ENCODE measurements at places on chromosomes 1 and 21.

DNA sequence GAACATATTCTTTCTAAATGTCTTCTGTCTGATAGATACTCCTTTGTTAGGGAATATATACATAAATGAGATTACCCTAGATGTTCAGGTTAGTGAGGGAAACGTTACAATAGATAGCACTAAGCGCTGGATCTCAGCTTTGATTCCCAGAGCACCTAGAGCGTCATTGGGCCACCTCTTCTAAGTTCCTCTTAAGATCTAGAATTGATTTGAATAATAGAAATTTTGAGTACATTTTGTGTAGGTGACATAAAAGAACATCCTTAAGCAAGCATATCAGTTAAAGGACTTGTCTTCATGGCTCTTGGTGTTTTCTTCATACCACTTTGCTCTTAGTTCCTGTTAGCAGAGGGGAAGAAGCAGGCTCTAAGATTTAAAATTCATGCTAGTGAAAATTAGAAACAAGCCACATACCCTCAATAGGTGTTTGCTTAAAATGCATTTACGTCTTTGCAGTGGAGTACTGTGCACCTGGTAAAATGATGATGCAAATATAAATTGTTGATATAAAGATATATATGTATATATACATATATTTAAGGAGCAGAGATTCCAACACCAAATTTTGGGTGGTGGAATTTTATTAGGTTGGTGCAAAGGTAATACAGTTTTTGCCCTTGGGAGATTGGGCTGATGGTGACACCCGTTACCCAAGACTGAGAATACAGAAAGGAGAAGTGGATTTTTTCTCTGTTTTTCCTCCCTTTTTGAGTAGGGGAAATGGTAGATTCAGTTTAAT is 47.1 kb downstream of the DYRK1A start:
- no peak for DNase-seq

DNA sequence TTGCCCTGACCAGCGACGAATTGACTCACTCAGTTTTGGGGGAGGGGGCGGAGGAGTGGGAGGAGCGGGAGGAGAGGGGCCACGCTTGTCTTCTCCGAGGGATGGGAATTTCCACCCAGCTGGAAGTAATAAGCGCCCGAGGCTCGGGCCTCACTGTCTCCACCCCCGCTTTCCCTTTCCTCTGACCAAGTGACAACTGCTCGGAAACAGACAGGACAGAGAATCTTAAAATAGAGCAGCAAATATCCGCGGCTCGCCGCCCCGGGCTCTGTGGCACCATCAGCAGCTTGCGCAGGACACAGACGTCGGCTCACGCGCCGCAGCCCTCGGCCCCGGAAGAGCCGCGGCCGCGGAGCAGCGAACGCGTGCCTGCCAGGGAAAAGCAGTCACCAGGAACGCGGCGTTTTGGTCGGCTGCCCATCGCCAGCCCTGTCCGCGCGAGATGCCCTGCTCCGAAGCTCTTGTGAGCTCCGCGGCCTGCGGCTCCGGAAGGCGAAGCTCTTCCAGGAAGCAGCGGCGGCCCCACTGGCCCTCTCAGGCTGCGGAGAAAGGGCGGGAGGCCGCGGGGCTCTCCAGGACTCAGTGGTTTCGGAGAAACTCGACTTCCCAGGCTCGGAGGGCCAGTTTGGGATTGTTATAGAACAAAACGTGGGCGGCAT is 10.7 kb upstream of the RGS16 start:
- peak; percentile 85 for DNase-seq

- no peak for DNase-seq
Observed at GRCh38 chr1:8570465-8570864, 247.0 kb downstream of the RERE start.

GRCh38 chr1:41286992-41287391 is 44.9 kb upstream of the SCMH1 start:
- no peak for DNase-seq

DNA sequence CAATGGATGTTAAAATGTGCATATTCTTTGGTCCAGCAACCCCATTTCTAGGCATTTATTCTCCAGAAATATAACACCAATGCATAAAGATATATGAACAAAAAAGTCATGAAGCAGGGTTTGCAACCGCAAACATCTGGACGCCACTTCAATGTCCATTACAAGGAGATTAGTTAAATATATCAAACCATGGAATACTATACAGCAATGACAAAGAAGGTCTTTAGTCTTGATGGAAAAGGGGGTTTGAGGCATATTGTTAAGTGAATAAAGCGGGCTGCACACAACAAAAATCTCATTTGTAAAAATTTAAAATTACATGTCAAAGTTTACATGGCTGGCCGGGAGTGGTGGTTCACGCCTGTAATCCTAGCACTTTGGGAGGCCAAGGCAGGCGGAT is 31.6 kb downstream of the RAP1GAP start:
- no peak for DNase-seq

DNA sequence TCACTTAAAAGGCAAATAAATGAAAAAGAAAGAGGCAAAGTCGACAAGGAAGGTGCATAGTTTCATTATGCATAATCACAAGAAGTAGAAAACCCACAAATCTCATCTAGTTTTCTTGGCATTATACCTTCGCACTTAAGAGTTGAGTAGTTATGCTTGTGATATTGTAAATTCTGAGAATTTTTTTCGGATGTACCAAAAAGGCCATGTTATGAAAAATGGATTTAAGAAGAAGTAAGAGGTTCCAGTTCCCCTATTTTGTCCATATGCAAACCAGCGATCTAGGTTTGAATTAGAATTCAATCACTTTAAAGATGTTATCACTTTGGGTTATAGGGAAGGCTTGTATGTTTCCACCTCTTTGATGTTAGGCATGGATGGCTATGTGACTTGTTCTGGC is 7.9 kb upstream of the ERICH3 start:
- no peak for DNase-seq

- no peak for DNase-seq
Observed at GRCh38 chr1:214377886-214378285, 96.9 kb downstream of the SMYD2 start.

DNA sequence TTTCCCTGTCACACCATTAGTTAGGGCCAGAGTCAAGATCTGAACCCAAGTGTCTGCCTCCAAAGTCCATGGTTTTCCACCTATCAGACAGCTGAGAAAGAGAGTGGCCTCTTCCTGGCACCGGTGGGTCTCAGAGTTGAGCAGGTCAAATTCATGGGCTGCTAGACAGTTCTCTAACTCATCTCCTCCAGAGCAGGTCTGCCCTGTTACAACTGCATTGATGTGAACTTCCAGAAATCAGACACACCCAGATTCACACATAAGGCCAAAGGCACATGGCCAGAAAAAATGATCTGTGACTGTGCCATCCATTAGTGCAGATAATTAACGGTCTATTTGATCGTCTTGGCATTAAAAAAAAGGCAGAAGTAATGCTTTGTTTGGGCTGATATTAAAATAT is 17.5 kb downstream of the SMIM12 start:
- DNase-seq, result no peak

DNA sequence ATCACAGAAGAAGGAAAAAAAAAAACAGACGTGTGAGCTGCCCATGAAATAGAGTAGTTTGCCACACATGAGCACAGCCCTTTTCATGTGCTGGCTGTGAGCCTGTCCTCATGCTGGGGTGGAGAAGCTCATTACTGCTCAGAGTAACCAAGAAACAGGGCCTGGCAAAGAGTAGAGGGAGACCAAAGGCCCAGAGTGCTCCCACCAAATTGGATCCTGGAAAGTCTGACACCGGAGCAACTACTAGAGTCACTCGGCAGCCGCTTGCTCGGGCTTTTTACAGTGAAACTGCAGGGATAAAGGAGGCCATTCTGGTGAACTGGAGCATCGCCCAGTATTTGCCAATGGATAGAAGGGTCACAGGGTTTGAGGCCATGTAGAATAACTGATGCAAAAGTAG is 64.4 kb upstream of the BARHL2 start:
- no peak for DNase-seq

GRCh38 chr1:11431941-11432507 is 46.9 kb upstream of the DISP3 start:
- DNase-seq, result no peak

DNA sequence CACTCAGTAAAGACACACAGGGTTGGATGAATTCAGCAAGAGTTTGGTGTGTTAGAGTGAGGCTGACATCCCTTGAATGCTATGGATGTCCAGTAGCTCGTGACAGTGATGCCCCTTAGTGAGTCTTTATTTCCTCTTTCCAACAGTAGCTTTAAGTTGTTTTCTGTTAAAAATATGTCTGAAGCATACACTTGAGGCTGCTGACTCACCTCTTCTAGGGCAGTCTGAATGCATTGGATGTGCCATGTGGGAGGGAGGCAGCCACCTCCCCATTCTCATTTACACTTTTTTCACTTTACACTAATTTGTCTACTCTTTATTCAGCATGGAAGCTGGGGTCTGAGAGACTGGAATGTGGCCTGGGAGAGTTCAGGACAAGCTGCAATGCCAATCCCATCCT is 17.6 kb downstream of the NOS1AP start:
- peak; percentile 23 for DNase-seq

- DNase-seq, result no peak
Observed at GRCh38 chr1:58293388-58293787, 253.1 kb downstream of the OMA1 start.

DNA sequence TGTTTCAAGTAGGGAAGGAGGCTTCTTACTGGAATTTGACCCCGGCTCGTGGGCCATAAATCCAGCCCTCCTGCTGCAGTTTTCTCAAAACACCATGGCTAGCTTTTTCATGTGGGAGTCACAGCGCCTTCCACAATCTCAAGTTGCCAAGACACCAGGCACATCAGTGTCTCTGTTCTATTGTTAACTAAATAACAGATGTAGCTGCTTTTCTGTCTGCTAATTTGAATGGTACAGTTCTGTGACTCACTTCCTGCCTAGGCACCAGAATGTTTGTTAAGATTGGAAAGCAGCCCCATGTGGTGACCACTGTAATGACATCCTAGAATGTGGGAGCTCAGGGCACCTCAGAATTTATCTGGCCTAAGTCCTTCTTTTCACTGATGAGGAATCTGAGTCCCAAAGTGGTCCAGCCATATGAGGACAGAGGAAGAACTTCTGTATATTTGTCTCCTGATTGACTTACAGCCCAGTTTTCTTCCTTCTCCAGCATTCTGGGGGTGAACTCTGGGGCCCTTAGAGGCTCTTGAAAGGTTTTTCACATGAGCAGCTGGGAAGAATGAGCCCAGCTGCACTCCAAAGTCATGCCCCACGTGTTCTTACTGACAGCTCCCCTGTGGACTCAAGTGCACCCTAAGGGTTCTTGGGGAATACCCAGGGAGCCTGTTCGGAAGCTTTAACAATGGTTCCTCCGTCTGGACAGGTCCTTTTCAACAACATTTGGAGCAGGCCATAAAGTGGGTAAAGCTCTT is 27.5 kb downstream of the TRIM45 start:
- peak; percentile 66 for DNase-seq

GRCh38 chr1:59697150-59697800 is 117.5 kb upstream of the HOOK1 start:
- DNase-seq, result no peak

GRCh38 chr1:200897259-200897658 is 2.6 kb downstream of the INAVA start:
- no peak for DNase-seq

DNA sequence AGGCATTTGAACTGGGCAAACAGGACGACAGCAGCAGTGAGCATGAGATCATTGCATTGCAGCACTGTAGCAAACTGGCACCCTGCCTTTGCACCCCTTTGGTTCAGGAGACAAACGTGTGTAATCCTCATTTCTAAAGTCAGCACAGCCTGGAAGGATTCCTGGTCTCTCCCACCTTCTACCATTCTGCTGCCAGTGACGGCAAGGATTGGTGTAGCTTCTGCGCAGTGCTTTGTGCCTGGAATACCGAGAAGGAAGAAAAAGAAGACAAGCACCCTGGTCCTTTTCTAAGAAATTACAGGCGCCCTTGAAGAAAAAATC is 805.3 kb downstream of the USP25 start:
- peak; percentile 75 for DNase-seq

DNA sequence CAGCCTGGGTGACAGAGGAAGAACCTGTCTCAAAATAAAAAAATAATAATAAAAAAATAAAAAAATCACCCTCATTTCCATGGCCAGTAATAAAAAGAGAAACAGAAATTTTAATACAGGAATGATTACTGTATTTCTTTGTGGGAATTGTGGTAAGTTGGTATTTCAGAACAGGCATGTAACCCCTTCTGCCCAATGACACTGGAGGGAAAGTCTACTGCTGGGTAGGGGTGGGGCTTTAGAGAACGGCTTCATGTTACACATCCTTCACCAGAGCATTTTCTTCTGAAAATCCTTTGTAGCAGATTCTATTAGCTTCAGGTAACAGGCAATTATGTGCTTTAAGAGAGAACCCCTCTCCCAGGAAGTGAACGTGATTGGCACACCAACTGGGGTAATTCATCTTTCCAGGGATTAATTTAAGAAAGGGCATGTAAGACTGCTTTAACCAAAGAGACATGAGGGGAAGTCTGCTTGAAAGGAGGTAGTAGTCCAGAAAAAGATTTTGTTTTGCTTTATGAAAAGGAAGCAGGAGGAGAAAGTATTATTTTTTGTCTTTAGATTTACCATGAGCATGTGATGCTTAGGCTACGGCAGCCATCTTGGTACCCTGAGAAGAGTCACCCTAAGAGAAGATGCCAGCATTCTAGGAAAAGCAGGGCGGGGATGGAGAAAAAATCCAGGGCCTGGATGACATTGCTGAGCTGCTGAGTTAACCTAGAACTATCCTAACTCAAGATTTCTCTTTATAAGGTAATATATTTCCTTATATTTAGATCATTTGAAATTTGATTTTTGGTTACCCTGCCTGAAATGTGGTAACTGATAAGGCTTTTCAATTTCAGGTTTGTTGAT is 57.7 kb upstream of the DPT start:
- no peak for DNase-seq

DNA sequence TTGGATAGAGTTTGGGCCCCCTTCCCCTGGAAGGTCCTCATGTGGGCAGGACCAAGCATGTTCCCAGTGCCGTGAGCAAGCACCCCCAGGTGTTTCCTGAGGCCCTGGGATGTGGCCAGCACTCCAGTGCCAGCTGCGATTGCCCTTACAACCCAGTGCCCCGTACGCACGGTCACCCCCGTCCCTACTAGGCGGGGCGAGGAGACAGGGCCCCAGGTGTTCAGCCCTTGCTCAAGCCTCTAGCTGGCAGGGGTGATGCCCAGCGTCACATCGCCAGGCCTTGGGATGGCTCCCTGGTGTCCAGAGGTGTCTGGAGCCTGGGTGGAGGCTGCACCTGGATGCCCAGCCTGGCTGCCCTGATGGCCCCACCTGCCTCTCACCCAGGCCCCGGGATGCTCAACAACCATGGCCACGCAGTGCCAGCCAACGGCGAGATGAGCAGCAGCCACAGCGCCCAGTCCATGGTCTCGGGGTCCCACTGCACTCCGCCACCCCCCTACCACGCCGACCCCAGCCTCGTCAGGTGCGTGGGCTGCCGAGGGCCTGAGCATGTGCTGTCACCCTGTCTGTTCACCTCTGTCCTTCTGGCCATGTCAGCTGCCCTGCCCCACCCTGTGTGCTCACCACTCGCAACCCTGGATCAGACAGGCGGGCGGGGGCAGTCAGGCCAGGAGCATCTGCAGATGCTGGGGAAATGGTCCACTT is 21.6 kb upstream of the CCDC27 start:
- no peak for DNase-seq

GRCh38 chr1:157163273-157164127 is 25.3 kb upstream of the ETV3 start:
- DNase-seq, result peak; percentile 66

GRCh38 chr1:234933475-234933874 is 195.2 kb downstream of the TOMM20 start:
- DNase-seq, result peak; percentile 64
